ENCODE measurements at places on chromosomes 2 and 18. TPM values are rescaled to one million over a fixed set of nuclear protein-coding genes. Genes with fewer than 3 reads are reported as not detected.

MC5R gene
- total RNA-seq = 2.9 TPM

TPO gene
- total RNA-seq = 0.18 TPM

TFPI gene
- total RNA-seq = 46.9 TPM

CRYBA2 gene
- total RNA-seq = not detected

PLEK gene
- 4.4 TPM for total RNA-seq

PAIP2B gene
- total RNA-seq = 5.9 TPM

RAB6C gene
- 0.09 TPM for total RNA-seq

STAT4 gene
- 1.6 TPM for total RNA-seq

C2orf78 gene
- not detected for total RNA-seq

GAL3ST2 gene
- total RNA-seq = 0.09 TPM

REEP1 gene
- total RNA-seq = 48.0 TPM

MLPH gene
- 0.22 TPM for total RNA-seq

ABCG5 gene
- not detected for total RNA-seq

ERBB4 gene
- total RNA-seq = 12.7 TPM

RGPD4 gene
- total RNA-seq = 0.04 TPM

SCN7A gene
- 57.8 TPM for total RNA-seq

Measured in muscle of leg (tissue), 16 donors.